Epithelial cell of umbilical artery (primary cell): ENCODE measurements at places on chromosomes 1 and 21. TPM values are rescaled to one million over a fixed set of nuclear protein-coding genes. Genes with fewer than 3 reads are reported as not detected.

Gene CFHR4
- total RNA-seq, result not detected in 2 replicates

Gene KCNA10
- 0.15 TPM in 1 of 2 replicates, not detected in the other for total RNA-seq

Gene LCE6A
- not detected in 2 replicates for total RNA-seq

Gene OR2T2
- total RNA-seq, result not detected in 2 replicates

Gene HSD11B1
- total RNA-seq, result 0.32 and 0.61 TPM in 2 replicates

Gene HOOK1
- not detected in 2 replicates for total RNA-seq

Gene NEXN
- 1.6 and 3.0 TPM in 2 replicates for total RNA-seq

Gene SLC9A1
- 3.9 and 5.9 TPM in 2 replicates for total RNA-seq

Gene RXRG
- not detected in 2 replicates for total RNA-seq

Gene C1orf94
- not detected in 2 replicates for total RNA-seq

Gene UBXN10
- under 0.01 TPM in 1 of 2 replicates, not detected in the other for total RNA-seq

Gene NIPAL3
- 19.2 and 35.6 TPM in 2 replicates for total RNA-seq

Gene MXRA8
- total RNA-seq, result 1.6 and 2.1 TPM in 2 replicates

Gene TLR5
- under 0.01 and 0.32 TPM in 2 replicates for total RNA-seq

Gene F5
- not detected in 2 replicates for total RNA-seq

Gene RHCE
- under 0.01 TPM in 1 of 2 replicates, not detected in the other for total RNA-seq

Gene LGR6
- not detected in 2 replicates for total RNA-seq

Gene SMPDL3B
- total RNA-seq, result 0.15 and 0.32 TPM in 2 replicates

Gene FTCD
- not detected in 2 replicates for total RNA-seq

Gene ATAD3C
- total RNA-seq, result not detected in 2 replicates

Gene C1orf56
- 1.3 and 1.5 TPM in 2 replicates for total RNA-seq

Gene RGS1
- not detected in 2 replicates for total RNA-seq

Gene TMOD4
- not detected in 2 replicates for total RNA-seq

Gene TADA1
- 11.4 and 17.5 TPM in 2 replicates for total RNA-seq

Gene ID3
- 115 and 223 TPM in 2 replicates for total RNA-seq

Gene GUCA2B
- not detected in 2 replicates for total RNA-seq
